Stimulated activated CD8-positive, alpha-beta memory T cell treated with anti-CD3 and anti-CD28 coated beads, Interleukin-4, amount 100 ng/mL, for 1 hour (primary cell): ENCODE measurements at places on chromosomes 6 and 20.

DNA sequence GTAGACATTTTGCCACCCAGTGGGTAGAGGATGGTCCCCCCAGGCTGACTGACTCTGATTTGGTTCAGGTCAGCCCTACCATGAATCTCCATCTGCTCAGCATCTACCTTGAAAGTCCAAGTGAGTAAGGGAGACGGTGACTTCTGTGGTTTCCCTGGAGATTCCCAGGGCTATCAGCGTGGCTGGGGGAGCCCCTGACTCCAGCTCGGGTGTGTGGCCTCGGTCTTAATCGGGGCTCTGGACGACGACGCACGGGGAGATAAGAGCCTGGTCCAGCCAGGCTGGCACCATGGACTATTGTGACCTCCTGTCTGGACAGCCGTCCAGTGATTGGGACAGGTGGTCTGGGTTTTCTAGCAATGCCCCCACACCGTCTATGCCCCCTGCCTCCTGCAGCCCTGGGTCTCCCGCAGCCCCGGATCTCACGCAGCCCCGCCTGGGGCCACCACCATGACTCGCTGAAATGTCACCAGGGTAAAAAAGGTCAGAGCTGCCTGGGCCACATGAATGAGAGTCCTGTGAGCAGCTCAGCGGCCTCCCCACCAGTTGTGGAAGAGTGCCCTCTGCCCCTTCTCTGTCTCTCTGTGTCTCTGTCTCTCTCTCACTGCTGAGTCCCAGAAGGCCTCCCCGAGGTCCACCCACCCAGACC lies 47.1 kb upstream of the GATA5 start:
- DNase-seq, result no peak

GRCh38 chr6:2970753-2971419 lies 481 bp downstream of the SERPINB6 start:
- DNase-seq, result no peak

DNA sequence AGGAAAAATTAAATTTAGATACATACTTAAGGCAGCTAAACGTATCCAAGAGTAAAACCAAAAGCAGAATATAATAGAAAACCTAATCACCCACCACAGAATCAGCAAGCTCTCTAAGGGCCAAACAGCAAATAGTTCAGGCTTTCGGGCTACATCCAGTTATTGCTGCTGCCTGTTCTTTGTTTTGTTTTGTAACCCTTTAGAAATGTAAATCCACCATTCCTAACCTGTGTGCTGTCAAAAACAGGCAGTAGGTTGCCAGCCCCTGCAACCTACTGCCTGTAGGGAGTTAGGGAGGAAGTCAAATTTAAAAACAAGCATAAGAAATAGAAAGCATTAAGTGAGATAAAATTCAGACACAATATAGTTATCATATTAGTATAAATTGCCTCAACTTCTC lies 225.9 kb downstream of the PTPRT start:
- DNase-seq, result no peak

GRCh38 chr6:16674801-16675392 lies 86.4 kb downstream of the ATXN1 start:
- DNase-seq, result no peak

DNA sequence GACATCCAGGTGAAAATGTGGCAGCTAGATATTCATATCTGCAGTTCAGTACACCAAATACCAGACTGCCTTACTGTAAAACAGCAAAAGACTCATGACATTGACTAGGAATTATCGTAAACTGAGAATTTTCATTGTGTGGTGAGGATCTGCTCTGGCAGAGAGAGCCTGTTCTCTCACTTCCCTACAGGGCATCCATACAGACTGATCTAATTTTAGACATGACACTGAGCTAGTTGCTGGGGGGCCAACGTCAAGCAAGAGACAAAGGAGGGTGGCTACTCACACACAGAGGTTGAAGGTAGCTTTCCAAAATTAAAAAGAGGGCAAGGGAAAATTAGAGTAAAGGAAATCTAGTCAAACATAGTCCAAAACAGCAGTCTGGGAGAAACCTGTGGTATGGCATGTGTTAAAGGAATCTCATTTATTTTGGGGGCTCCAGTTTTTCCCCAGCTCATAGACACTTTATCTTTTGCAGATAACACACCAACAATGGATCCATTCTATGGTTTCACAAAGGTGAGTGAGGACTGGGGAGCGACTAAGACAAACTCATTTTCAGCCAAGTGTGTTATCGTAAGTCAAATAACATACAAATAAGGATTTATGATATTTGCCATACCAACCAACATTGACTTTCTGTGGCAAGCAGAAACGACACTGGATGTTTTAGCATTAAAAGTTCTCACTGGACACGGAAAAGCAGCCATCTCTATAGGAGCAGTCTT lies 36.6 kb upstream of the NHSL1 start:
- no peak for DNase-seq

GRCh38 chr20:49697071-49697470 lies 16.6 kb downstream of the B4GALT5 start:
- no peak for DNase-seq

GRCh38 chr6:13851330-13851729 lies 37.0 kb upstream of the MCUR1 start:
- DNase-seq, result no peak
